ENCODE measurements at places on chromosomes 3 and 15.

GRCh38 chr3:126013751-126014156, 44.8 kb downstream of the ROPN1B start:
- DNase-seq = no peak

GRCh38 chr3:194828116-194828515, 142.4 kb downstream of the FAM43A start:
- no peak for DNase-seq

DNA sequence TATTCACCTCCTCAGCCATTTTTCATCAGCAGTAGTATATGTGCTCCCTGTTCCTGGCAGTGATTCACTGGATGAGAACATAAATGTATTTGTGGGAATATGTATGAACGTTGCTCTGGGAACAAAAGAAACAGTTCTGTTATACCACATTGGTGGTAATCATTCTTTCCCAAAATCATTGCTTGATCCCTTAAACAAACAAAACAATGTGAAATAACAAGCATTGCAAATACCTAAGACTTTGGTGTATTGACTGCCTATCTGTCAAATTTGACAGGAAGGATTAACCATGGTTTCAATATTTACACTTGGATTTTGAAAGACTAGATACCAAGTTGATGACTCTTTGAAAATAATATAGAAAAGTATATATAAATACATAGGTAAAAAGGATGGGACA, 284.1 kb downstream of the FHIT start:
- DNase-seq = no peak

- no peak for DNase-seq
Observed at GRCh38 chr15:48109856-48110531, 10.8 kb upstream of the SLC24A5 start.

DNA sequence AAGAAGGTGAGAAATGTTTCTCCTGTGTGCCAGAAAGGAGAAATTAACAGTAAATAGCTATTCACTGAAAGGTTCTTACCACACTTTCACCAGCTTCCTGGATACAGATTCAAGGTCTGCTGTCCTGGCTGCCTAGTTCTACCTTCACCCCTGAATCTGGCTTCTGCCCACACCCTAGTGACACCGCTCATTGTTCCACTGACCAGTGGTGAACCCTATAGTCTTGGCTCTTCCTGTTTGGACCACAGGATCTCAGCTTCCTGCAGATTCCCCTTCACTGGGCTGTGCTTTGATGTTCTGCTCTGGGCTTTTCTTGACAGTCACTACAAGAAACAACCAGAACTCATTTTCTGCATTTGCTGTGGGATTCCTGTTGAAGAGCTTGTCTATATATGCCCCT, 250.0 kb downstream of the XXYLT1 start:
- DNase-seq = no peak

GRCh38 chr15:75030023-75030413, 6.6 kb downstream of the PPCDC start:
- no peak for DNase-seq

- no peak for DNase-seq
Observed at GRCh38 chr3:72332689-72333088, 515.6 kb downstream of the SHQ1 start.

- no peak for DNase-seq
Observed at GRCh38 chr3:66353530-66353929, 132.7 kb downstream of the SLC25A26 start.
